ENCODE measurements at places on chromosomes 11 and 22. TPM values are rescaled to one million over a fixed set of nuclear protein-coding genes. Genes with fewer than 3 reads are reported as not detected.

KMT5B gene
- total RNA-seq: 36.8 TPM

ALDH3B1 gene
- total RNA-seq: 25.3 TPM

C11orf21 gene
- total RNA-seq: 2.9 TPM

GAL3ST1 gene
- total RNA-seq: not detected

PARVA gene
- total RNA-seq: 83.5 TPM

CDC42EP2 gene
- 19.2 TPM for total RNA-seq

PRR5L gene
- 12.3 TPM for total RNA-seq

PPARA gene
- total RNA-seq: 23.5 TPM

GRAP2 gene
- total RNA-seq: 1.5 TPM

TLCD5 gene
- total RNA-seq: 2.6 TPM

SCGB2A2 gene
- total RNA-seq: not detected

USH1C gene
- 0.75 TPM for total RNA-seq

TRPC6 gene
- 4.6 TPM for total RNA-seq

ARVCF gene
- 11.0 TPM for total RNA-seq

TYR gene
- not detected for total RNA-seq

ACR gene
- 1.5 TPM for total RNA-seq

CHRDL2 gene
- total RNA-seq: not detected

OR52A1 gene
- total RNA-seq: not detected

OR8A1 gene
- not detected for total RNA-seq

LPXN gene
- 75.5 TPM for total RNA-seq

CEP126 gene
- 13.0 TPM for total RNA-seq

KRTAP5-4 gene
- not detected for total RNA-seq

SLC25A18 gene
- 12.8 TPM for total RNA-seq

OR5B2 gene
- not detected for total RNA-seq

HMOX1 gene
- 80.4 TPM for total RNA-seq

GDPD4 gene
- not detected for total RNA-seq

TEX54 gene
- not detected for total RNA-seq

XRRA1 gene
- 12.9 TPM for total RNA-seq

OR51E2 gene
- 0.33 TPM for total RNA-seq

RBMXL2 gene
- total RNA-seq: not detected

NCF4 gene
- total RNA-seq: 76.0 TPM

FAM76B gene
- total RNA-seq: 52.5 TPM

MMP27 gene
- not detected for total RNA-seq

HBB gene
- total RNA-seq: 687 TPM

TEX12 gene
- not detected for total RNA-seq

MMP8 gene
- 11.7 TPM for total RNA-seq

RPLP2 gene
- total RNA-seq: 1,371 TPM

WNT7B gene
- not detected for total RNA-seq

GALNT18 gene
- total RNA-seq: 22.5 TPM

SIAE gene
- 13.2 TPM for total RNA-seq

FOSL1 gene
- total RNA-seq: 2.0 TPM

KIF18A gene
- 1.9 TPM for total RNA-seq

ARHGAP20 gene
- 41.4 TPM for total RNA-seq

Measured in subcutaneous adipose tissue (tissue), 4 donors.